Hematopoietic multipotent progenitor cell treated with erythropoietin and hydrocortisone succinate and interleukin-3 and kit ligand, for 4 days (in vitro differentiated cells): ENCODE measurements at places on chromosomes 7 and 10.

- no peak for DNase-seq
These were observed 168.9 kb downstream of the CDC14C start for GRCh38 chr7:49093218-49093617.

GRCh38 chr7:140360697-140361229 is 37.6 kb downstream of the SLC37A3 start:
- DNase-seq, result peak; percentile 43

GRCh38 chr7:129184981-129185670 is 3.3 kb upstream of the SMO start:
- DNase-seq, result no peak

DNA sequence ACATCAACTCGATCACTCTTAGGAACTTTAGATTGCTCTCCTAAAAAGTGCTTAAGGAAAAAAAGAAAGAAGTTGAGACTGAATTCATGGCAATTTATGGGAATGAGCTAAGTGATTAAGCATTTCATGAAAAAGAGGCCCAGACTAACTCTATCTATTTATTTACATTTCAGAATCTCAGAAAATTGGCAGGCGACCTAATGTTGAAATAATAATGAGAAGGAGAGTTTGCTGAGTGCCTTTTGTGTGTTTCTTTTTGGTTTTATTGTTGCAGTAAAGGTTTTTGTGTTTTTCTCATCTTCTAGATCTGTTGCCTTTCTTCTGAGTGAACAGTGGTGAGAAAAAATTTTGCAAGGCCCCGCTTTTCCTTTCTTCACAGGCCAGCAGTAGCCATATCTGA is 3.8 kb downstream of the GRK5 start:
- no peak for DNase-seq

- no peak for DNase-seq
These were observed 32.1 kb upstream of the NANOS1 start for GRCh38 chr10:118997379-118997778.

- peak; percentile 74 for DNase-seq
These were observed 1.3 kb downstream of the CNNM1 start for GRCh38 chr10:99330347-99330924.

GRCh38 chr7:1894906-1895663 is 225.0 kb downstream of the ELFN1 start:
- DNase-seq, result no peak

- no peak for DNase-seq
These were observed 575.1 kb downstream of the PARD3 start for GRCh38 chr10:34240039-34240438.

DNA sequence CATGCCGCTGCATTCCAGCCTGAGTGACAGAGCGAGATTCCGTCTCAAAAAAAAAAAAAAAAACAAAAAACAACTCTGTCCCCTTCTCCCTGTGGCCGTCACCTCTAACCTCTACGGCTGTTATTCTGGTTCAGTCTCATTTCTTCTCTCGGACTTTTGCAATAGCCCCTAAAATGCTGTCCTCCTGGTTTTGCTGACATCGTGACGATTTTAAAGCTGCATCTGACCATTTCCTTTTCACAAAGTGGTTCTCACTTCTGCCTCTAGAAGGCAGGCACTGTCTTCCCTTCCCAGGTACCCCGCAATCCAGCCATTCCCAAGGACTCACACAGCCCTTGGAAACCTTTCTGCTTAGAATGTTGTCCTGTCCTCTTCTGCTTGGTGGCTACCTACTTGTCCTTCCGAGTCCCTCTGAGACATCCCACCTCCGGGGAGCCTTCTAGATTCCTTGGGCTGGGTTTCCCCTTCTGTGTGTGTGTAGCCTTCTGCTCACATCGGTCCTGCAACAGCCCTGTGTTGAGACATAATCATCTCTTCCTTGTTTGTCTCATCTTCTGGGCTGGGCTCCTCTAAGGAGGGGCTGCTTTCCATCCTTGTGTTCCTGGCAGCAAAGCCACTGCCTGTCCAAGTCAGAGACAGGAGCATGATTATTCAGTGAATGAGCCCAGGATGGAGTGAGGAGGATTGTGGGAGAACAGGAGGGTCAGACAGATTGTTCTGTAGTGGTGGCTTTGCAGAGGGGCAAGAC is 83.1 kb downstream of the GRK5 start:
- no peak for DNase-seq

DNA sequence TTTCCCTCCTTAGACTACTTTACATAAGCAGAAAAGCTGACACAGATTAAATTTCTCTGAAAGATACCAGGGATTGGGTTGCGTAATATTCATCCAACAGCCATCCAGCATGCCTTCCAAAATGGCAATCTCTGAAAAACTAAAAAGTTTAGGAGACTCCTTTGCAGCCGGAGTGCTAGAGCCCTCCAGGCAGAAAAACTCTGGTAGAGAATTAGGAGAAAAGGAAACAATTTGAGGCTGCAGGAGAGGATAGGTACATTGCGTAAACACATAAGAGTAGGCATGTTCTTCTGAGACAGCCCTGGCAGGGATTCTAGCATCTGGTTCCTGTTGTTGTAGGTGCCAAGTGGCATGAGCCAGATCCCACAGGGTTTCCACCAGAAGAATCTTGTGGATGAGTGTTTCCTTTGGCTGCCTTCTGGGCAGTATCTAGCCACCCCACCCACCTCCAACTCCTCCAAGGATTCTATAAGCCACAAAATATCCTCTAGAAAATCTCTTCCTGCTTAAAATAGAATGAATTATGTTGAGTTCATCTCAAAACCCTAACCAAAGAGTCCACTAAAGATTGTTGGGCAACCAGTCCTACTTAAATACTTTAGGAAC is 402.4 kb downstream of the HGF start:
- DNase-seq, result peak; percentile 7

- DNase-seq, result no peak
These were observed 3.5 kb downstream of the SCART1 start for GRCh38 chr10:133457100-133457841.

DNA sequence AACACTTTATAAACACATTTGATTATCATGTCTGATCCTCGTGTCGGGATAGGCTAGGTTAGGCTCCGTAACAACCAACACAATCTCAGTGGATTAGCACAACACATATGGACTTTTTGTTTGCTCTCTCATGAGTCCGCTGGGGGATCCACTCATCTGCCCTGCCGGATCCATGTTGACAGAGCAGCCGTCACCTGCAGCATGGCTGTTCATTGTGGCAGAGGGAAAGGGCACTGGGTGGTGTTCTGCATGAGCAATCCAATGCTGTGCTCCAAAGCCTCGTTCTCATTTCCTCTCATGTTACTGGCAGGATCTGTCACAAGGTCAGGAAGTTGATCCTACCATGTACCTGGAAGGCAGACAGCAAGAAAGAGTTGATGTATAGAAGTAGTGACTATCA is 62.5 kb upstream of the RAPGEF5 start:
- no peak for DNase-seq

DNA sequence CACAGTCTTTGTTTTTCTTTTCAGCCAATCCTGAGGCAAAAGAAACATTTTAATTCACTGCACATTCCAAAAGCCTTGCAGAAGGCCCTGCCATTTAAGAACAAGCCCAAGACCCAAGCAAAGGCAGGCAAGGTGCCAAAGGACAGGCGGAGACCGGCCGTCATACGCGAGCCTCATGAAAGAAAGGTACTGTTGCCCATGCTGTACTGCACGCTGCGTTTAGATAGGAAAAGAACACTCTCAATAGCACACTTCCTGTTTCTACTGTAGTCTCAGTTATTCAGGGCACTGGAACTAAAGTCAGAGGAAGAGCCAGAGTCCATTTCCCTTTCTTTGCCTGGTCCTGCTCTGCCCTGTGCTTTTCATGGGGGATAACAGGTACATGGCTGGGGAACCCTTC is 47.6 kb downstream of the BMS1 start:
- peak; percentile 16 for DNase-seq

DNA sequence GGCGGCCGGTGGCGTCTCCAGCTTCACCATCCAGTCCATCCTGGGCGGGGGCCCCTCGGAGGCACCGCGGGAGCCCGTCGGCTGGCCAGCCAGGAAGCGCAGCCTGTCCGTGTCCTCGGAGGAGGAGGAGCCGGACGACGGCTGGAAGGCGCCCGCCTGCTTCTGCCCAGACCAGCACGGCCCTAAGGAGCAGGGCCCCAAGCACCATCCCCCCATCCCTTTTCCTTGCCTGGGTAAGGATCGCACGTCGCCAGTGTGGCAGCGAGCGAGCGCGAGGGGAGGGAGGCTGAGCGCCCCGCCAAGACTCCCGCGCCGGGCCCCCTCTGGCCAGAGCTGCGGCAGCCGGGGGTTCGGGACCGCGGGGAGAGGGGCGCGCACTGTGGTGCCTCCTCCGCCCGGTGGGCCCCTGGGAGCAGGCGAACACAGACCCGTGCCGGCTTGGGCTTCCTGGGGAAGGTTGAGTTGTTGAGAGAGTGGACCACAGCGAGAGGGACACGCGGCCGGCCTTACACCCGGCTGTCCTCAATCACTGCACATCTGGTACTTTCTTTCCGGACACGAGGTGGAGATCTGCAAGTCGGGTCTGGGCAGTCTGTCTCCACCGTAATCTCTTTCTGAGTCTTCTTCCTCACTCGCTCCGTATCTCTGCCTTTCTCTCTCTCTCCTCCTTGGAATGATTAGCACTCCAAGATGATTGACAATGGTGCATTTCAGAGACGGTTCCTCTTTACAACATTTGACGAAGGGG is 652 bp downstream of the HMX2 start:
- no peak for DNase-seq

DNA sequence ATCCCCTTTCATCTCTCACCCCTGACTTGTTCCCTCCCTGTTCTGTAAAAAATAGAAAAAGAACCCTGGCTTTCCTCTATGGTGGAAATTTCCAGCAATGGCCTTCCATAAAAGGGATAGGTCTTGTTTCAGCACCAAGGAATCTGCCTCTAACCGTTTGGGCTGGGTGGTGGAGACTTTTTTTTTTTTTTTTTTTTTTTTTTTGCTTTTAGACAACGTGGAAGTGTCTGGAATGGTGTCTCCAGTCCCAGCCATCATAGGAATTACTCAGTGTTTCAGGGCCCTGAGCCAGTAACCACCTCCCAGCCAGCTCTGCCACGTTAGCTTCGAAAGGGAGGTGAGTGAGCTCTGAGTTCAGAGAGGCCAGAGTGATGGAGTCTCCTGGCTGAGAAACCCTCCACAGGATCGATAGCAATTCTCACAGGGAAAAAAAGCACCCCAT is 97.3 kb upstream of the COL1A2 start:
- no peak for DNase-seq

DNA sequence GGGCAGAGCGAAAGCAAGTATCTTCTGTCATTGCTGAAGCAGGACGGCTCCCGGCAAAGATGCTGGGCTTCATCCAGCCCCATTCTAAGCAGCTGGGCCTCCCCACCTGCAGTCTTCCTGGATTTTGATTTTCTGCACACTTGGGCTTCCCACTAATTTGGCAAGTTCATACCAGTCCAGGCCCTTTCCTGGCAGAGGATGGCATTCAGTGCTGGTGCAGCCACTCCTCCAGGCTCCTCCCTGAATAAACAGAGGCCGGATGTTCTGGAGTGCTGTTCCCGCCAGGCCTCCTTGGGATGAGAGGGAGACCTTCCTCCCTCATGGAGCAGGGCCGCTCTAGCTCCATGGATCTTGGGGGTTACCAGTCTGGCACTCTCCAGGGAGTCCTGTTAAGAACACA is 3.4 kb downstream of the BAG3 start:
- no peak for DNase-seq

DNA sequence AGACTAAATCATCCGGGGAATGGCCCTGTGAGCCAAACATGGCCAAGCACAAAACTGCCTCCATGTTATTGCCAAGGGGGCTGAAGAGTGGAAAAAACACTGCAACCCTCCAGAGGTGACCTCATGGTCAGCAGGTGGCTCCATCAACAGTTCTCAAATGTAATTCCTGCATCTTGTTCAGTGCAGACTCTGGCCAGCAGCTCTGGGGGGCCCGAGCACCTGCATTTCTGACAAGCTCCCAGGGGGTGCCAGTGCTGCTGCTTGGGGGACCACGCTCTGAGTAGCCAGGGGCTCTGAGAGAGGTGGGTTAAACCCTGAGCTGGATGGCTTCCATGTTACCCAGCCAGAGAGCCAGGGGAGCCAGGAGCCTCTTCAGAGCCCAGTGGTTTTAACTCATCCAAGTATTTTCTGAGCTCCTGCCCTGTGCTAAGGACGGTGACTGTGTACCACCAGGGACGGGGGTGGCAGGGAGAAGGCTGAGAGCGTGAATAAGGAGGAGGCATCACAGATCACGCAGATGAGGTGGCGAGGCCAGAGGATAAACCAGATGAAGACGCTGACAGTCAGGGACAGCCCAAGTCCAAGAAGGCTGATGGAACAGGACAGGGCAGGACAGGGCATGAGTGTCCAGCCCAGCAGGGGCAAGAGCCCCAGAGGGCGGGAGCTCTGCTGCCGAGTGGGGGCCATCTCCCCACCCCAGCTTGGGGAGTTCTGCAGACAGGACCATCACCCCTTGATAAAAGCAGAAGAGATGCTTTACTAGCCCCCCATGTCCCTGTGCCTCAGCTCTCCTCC is 52.9 kb downstream of the CLEC2L start:
- no peak for DNase-seq

DNA sequence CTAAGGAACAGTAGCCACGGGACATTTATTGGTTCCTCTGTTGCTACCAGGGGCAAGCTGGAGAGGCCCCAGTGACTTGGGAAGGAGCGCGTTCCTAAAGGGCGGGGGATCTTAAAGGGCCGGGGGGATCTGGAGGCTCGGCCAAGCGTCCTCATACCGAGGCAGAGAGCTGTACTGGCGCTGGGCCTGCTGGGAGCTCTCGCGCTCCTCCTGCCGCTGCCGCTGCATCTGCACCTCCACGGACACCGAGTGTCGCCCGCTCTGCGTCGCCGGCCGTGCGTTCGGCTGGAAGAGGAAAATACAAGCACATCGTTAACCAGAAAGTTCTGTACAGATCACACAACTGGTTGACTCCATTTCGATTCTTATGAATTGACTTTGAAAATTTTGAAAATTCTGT is 695.6 kb downstream of the PARD3 start:
- DNase-seq, result peak; percentile 8

- peak; percentile 60 for DNase-seq
These were observed 462.3 kb upstream of the POT1 start for GRCh38 chr7:125391921-125392320.

GRCh38 chr10:48478469-48478868 is 126.4 kb downstream of the ARHGAP22 start:
- no peak for DNase-seq

GRCh38 chr10:78548369-78548768 is 514.7 kb downstream of the RPS24 start:
- no peak for DNase-seq
